NCI-H524 (cell line): ENCODE measurements at places on chromosomes 6 and 20.

GRCh38 chr6:143701349-143702234 is 23.8 kb downstream of the PHACTR2 start:
- DNase-seq, result no peak

DNA sequence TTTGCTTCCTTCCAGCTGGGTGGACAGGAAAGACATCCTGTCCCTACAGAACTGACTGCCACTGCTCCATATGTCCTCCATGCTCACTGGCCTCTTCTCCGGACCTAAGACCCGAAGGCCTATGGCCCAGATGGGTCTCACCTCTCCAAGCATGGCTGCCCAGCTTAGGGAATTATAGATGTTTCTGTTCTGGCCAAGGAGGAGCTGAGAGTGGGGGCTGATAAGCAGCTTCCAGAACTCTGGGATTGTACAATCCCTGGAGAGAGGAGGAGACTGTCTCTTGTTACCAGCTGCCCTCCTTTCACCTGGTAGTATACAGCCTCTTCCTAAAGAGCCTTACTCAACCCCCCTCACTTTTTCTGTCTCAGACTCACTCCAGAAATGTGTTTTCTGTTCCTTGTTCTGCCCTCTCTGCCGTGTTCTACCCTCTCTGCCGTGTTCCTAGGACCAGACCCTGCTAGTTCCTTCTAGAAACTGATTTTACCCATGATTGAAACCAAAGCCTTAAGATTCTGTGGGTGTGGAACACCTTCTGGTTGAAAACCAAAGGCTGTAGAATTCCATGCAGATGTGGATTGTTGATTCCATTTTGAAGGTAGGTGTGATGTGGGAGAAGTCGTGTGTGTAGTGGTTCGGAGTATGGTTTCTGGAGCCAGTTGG is 28.7 kb downstream of the ANKS1A start:
- DNase-seq, result no peak

GRCh38 chr20:13037727-13038126 is 29.0 kb downstream of the SPTLC3 start:
- no peak for DNase-seq

DNA sequence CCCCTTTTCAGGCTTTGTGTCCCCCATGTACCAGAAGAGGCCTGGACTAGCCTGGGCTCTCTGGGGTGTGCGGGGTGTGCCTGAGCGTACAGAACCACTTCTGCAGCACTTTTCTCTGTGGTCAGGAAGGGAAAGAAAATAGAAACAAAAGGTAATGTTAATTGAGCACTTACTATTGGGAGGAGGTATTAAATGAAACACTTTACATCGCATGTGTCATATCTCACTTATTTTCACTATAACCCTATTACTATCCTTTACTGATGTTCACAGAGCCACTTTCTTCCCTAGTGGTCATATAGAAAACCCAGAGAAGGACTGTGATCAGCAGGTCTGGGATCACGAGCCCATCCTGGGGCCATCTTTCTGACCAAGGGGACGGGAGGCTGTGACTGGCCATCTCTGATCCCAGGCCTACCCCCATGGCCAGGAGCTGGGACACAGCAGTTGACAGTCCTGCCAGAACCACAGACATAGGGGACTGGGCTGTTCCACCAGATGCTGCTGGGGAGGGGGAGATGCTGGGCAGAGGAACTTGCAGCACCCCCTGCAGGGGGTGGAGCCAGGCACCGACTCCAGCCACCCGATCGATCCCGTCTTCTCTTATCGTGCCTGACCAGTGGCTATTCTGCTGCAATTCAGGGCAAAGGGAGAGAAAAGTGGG is 107.6 kb downstream of the VEGFA start:
- no peak for DNase-seq

DNA sequence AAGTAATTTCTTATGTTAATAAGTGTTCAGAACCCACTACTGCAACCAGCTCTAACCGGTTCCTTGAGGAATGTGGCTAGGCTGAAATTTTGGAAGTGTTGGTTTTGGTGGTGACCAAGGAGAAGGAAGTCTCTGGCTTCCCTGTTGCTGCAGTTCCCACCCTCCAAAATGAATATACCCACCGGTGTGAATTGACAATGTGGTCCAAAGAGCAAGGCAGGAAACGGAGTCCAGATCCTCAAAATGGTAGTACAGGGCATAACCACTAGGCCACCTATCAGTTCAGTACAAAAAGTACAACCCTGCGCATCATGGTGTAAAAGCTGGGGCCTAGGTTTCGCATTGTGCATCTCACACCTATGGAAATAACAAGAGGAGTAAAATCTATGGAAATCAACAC is 2.8 kb downstream of the ADNP start:
- no peak for DNase-seq

GRCh38 chr6:116111552-116112528 is 11.2 kb downstream of the NT5DC1 start:
- DNase-seq, result peak; percentile 43

- DNase-seq, result peak; percentile 63
These were observed 43.2 kb downstream of the YTHDF1 start for GRCh38 chr20:63172726-63173125.

GRCh38 chr20:57449398-57450354 is 58.5 kb downstream of the RBM38 start:
- DNase-seq, result no peak

DNA sequence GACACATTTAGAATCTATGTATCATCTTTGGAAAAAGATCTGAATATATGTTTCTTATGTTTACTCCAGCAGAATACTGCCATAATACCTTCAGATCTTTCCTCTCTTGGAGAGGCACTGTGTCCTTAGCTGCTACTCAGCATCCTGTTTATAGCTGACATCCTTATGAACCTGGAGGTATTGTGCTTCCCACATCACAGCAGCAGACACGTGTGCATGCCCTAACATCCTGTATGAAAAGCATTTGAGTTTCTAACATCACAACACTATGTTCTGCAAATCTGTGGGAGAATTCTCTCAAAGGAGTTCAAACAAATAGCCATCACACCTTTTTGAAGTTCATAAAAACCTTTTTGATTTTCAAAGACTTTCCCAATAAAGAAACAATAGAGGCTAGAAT is 216.0 kb downstream of the GJA1 start:
- no peak for DNase-seq

DNA sequence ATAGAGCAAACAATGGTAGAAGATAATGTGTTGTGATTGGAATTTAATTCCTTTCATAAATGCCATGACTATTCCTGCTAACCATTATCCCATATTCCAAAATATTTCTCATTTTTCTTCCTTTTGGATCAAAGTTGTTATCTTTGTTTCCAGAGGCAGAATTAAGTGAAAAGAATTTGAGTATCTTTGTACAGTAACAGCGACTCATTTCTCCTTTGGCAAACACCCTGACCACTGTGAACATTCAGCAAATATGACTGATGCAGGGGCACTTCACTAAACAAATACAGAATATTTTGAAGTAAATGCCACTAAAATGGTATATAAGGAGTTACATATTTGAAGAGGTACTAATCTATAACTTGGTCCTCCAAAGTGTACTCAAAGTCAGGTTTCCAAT is 105.0 kb upstream of the LAMP5 start:
- DNase-seq, result no peak

DNA sequence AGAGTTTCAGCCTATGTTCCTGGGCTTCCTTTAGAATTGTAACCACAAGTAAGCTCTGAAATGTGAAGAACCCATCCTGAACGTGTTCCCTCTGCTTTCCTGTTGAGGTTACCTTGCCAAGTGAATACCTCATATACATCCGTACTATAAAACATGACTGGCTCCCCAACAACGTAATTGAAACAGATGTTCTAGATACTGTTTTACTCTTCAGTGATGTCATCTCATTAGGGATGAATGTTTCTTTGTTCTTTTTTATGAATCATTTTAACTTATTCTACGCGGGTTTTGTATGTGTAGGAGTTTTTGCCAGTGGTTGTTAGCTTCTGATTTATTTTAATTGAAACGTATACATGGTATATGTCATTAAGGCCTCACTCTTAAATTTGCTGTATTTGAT is 166.8 kb downstream of the SAMD5 start:
- DNase-seq, result no peak

GRCh38 chr20:34522969-34523871 is 7.0 kb downstream of the DYNLRB1 start:
- DNase-seq, result peak; percentile 35

DNA sequence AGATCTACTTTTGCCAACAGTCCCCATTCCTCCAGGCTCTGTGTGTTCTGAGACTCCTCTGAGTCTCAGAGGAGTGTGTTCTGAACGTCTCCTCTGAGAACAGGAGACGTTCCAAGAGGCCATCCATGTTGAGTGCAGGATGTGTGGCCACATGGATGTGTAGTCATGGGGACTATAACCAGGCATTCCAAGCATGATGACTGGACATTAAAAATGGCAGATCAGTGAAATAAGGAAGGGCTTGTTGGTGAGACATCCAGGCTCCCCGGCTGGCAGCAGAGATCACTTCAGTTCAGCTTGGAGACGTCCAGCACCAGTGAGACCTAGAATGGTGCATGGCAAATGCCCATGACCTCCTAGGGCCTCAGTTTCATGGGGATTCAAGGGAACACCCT is 34.3 kb upstream of the POU5F1 start:
- DNase-seq, result no peak

DNA sequence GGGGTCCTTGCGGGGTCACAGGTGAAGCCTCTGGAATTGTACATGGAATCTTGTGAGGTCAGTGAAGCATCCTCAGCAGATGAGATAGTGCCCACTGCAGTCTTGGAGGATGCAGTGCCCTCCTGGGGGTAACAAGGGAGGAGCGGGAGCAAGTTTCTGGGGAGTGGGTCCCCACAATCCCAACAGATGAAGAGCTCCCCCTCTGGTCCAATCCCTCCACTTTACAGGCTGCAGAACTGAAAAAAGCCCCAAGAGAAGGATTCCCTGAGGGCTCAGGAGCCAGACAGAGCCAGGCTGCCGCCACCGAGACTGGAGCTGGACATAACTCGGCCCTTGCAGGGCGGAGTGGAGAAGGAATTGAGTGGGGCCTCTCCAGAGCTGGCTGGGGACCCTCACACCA is 52.4 kb downstream of the TTI1 start:
- DNase-seq, result no peak

DNA sequence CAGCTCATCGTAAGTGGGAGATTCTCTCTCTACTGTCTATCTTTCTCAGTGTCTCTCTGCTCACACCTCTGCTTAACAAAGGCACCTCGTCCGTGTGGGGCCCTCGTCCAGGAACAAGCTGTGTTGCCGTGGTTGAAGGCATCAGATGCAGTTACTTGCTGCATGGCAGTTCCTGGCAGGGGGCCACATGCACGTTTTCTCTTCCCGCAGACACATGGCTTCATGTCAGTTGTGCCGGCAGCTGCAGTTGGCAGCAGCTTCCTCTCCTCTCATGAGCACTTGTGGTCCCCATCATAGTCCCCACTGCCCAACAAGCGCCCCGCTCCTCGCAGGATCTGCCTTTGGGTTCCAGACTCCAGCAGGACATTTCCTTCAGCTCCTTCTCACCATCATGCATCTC is 7.1 kb upstream of the AFDN start:
- no peak for DNase-seq

GRCh38 chr20:35062478-35062877 is 30.1 kb downstream of the TRPC4AP start:
- DNase-seq, result no peak

DNA sequence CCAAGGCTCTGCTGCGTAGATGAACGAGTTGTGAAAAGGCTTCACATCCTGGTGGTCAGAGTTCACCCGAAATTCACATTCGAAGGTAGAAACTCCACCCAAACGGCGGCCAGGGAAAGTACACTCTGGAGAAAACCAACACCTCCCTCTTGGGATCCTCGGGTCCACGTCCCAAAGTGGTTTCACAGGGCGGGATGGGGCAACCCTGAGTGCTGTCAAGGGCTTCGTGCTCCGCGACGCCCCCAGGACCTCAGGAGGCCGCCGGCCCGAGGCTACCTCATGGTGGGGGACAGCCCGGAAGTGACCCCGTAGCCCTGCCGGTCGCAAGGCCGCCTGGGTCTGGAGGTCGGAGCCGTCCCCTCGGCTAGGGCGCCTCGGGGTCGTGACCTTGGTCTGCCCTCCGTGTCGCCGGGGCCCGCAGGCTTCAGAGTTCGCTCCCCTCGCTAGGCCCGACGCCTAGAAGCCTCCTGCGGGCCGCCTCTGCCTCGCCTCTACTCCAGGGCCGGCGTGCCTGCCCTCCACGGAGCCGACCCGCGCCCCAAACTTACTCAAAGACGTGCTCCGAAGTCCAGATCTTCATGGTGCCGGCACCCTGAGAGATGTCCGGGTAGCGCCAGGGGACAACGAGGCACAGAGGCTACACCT is at the start of gene PRELID3B:
Gene PRELID3B (minus strand): TSS at position 636 of the 645 bp plus-strand sequence. CDS start 56 bp downstream, at position 580.
- DNase-seq, result no peak

DNA sequence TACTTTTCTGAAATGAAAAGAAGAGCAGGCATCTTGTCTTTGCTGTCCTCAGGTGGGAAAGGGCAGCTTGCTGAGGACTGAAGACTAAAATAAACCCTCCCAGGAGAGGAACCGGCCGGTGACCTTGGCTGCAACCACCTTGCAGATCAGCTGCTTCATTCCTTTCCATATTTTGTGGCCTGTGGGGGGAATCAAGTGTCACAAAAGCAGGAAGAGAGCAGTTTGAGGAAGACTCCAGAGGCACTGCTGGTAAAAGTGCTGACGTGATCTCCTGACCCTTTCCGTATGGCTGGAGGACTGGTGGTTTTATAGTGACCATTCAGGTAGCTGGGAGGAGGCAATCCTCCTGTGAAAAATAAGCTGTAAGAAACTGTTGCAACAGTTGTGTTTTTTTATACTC is 157.0 kb downstream of the PLCB4 start:
- no peak for DNase-seq

DNA sequence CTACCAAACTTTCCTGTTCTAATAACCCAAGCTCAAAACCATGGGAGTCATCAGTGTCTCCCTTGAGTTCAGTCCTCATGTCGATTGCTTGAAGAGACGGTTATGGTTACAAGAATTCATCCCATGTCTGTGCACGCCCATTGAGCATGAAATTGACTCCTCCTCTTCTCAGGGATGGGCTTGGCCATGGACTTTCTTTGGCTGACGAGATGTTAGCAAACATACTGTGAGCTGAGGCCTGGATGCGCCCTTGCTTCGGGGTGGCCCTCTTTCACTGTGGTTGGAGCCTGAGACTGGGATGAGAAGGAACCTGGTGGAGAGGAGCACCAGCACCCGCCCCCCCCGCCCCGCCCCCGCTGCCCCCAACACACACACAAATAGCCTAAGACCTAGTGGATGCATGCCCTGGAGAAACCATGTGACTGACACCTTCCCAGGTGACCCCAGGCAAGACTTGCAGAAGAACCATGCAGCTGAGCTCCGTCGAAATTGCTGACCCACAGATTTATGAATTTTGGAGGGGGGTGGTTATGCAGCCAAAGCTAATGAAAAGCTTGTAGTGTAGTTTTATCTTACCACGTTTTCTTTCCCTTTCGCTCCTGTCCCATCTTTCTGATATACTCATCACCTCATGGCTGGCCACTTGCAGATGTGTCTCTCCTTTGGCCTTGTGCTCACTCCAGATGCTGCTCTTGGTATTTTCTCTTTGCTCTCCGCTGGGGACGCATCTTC is 231.4 kb downstream of the CDH4 start:
- no peak for DNase-seq

GRCh38 chr20:32448306-32449056 is 90.3 kb downstream of the ASXL1 start:
- no peak for DNase-seq

GRCh38 chr6:56852260-56853010 is 102.5 kb upstream of the BEND6 start:
- no peak for DNase-seq
